ENCODE measurements at places on chromosomes 2 and 18.

- no peak for DNase-seq
Measured at GRCh38 chr18:29226213-29226612, 1049.3 kb upstream of the CDH2 start.

DNA sequence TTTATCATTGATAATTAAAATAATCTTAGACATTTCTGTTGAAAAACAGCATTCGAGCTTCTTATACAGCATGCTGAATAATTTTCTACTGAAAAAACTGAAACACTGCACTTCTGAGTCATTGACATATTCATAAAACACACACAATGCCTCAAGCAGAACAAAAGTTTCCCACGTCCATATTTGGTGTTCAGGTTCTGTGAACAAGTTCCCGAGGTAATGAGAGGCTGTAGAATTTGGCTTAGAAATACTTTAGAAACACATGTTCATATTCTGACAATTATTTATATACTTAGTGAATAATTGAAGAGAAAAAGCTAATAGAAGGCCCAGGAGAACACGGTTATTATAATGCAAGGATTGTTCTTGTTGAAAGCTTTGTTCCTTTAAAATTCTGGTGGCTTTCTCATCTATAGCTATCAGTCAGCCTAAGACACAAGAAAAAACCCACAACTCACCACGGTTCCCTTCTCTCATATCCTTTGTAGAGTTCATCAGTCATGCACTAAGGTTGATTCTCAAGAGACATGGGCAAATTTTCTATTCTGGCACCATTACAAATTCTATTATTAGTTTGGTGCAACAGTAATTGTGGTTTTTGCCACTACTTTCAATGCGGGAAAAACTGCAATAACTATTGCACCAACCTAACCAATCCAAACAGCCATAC is 194.4 kb downstream of the TMX3 start:
- no peak for DNase-seq

DNA sequence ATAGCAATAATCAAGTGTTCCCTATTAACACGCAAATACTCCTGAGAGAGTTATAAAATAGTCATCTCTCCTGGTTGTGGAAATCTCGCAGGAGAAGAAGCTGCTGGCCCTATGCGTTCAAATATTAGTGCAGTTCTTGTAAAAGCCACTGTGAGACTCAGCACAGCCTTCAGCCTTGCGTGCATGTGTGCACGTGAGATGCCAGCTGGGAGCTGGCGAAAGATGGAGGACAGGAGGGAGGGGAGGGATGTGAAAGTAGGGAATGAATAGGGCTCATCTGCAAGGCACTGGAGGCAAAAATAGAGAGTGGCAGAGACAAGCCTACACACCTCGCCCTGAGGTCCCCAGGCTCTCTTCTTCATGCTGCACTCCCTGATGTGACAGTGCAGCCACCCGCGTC is 126.5 kb downstream of the INO80D start:
- no peak for DNase-seq

GRCh38 chr18:34772887-34773286 is 62.8 kb downstream of the DTNA start:
- DNase-seq: no peak

GRCh38 chr2:103594823-103595222 is 833.0 kb downstream of the TMEM182 start:
- DNase-seq: no peak

- DNase-seq: no peak
Measured at GRCh38 chr2:85516653-85517389, 22.1 kb upstream of the MAT2A start.

- DNase-seq: no peak
Measured at GRCh38 chr2:179307616-179308371, 43.2 kb upstream of the SESTD1 start.

GRCh38 chr2:111057045-111057444 is 63.7 kb upstream of the BCL2L11 start:
- no peak for DNase-seq

DNA sequence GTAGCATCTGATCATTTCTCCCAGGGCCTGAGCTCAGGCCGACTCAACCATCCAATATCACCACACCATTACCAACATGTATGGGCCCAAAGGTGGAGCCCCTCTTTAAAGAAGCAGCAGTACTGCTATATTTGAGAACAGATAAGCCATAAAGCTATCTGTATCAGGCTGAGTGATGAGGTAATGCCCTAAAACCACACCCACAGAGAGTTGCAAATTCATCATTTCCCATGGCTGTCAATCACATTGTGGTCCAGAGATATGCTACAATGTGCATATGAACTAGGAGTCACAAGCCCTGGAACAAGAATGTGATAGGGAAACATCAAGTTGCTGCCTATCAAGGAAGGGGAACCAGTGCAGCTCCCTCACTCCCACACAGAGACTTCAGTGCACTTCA is 52.6 kb upstream of the GALNT13 start:
- no peak for DNase-seq

GRCh38 chr2:140791802-140792201 is 1339.0 kb downstream of the LRP1B start:
- no peak for DNase-seq

GRCh38 chr2:199847181-199847864 is 3.7 kb downstream of the FTCDNL1 start:
- DNase-seq: no peak

DNA sequence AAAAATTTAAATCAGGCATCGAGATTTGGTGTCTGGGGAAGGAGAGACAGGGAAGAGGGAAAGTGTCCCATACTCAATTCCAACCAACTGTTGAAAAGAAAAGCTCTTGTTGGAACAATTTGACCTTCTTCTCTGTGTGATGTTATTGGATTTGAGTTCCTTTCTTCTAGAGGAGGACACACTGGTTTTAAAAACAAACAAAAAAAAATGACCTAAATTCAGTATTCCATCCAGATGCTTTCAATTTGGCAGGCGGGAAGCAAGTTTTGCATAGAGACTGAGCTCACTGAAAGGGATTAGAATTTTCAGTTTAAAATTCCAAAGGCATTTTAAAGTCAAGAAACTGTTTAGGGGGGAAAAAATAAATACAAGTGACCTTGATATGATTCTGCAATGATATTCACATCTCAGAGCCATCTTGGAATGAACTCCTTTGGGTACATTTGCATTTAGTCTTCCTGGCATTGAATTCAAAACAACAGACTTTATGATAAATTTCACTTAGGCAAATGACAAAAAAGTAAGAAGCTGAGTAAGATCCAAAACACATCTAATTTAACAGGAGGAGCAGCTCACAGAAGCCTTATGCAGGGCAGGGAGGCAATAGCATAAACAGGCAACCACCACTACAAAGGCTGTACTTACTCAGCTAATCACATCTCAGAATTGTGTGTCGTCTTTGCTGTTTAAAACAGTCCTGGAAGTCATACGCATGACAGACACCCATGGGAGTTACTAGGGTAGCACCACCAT is 126.8 kb downstream of the CDH20 start:
- DNase-seq: no peak

GRCh38 chr2:64062840-64063239 is 43.6 kb upstream of the VPS54 start:
- DNase-seq: no peak

GRCh38 chr2:113064281-113064680 is 3.5 kb upstream of the IL1F10 start:
- DNase-seq: no peak

DNA sequence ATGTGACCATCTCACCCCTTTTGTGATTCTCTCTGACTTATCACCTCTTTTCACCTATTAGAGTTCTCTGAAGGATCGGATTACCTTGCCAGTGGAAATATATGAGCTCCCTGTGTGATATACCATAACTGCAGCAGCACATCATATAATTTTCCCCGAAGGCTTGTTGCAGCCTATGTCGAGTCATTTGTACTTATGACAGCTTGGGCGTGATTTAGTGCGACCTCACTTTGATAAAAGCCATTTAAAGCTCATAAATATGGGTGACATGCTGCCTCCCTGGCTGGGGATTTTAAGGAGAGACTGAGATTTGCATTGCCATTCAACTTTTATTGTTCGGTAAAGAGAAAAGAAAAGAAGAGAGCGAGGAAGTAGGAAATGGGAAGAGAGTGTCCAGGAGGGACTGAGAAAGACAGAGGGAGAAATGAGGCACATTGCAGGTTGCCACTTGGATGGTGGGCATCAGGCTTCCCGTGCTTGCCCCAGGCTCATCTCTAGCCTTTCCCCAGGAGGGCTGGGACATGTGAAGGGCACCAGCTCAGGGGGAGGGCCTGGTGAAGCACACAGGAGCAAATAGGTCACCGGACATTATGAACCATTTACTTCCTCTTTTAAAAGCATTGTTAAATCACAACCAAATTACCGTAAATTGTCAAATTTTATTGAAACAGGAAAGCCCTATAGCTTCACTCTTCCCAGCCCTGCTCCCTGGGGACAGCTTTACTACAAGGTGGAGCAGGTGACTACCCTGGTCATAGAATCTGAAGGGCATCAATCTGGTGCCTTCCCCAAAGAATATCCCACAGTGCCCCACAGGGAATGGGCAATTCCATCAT is 161.3 kb downstream of the SETBP1 start:
- DNase-seq: no peak

GRCh38 chr2:238320648-238321281 is 447 bp downstream of the TRAF3IP1 start:
- DNase-seq: no peak

- no peak for DNase-seq
Measured at GRCh38 chr2:11342551-11343367, 1.7 kb downstream of the ROCK2 start.

DNA sequence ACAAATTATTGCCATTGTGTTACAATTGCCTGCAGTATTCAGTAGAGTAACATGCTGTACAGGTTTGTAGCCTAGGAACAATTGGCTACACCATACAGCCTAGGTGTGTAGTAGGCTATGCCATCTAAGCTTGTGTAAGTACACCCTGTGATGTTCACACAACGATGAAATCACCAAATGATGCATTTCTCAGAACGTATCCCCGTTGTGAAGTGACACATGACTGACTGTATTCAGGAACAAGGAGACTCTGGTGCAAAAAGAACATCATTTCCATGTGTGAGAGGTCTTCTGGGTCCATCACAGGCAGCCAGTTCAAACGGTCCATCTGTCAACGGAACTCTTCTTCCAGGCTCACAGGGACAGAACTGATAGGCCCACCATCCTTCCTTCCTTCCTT is 263.7 kb downstream of the ANAPC1 start:
- no peak for DNase-seq

DNA sequence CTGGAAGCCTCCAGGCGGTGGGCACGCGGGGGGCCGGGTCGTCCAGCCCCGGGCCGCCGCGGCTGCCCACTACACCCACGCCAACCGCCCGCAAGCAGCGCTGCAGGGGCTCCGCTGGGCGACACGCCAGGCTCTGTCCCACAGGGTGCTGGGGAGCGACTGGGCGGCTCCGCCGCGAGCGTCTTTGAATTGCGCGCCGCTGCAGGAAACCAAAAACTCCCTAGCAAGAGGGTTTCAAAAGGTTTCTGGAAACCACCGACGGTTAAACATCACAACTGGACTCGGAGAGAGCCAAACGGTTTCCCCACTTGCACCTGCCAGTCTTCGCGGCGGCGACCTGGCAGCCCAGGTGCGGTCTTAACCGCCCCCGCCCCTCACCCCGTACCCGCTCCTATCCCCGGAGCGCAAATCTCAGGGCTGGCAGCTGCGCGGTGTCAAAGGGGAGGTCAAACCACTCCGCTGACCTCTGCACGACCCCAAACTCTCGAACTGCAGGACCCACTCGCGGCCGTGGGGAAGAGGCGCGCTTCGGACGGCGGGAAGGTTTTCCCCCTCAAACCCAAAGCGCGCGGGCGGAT is 1.0 kb downstream of the CXCR4 start:
- DNase-seq: peak; percentile 18

DNA sequence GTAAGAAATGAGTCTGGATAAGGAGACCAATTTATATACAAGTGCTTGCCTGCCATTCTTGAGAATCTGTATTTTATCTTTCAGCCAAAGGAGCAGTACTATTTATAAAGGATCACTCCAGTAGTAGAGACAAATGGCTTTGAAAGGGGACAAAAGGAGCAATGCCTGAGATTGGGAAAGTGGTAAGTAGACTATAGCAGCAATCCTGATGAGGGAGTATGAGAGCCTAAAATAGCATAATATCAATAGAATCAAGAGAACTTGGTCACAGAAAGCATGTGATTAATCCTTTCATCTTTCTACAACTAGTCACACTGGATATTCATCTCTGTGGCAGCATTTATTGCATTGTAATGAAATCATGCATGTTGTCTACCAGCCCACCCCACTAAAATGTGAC is 20.2 kb downstream of the NRXN1 start:
- no peak for DNase-seq

- no peak for DNase-seq
Measured at GRCh38 chr2:76684756-76685155, 837.4 kb downstream of the LRRTM4 start.

DNA sequence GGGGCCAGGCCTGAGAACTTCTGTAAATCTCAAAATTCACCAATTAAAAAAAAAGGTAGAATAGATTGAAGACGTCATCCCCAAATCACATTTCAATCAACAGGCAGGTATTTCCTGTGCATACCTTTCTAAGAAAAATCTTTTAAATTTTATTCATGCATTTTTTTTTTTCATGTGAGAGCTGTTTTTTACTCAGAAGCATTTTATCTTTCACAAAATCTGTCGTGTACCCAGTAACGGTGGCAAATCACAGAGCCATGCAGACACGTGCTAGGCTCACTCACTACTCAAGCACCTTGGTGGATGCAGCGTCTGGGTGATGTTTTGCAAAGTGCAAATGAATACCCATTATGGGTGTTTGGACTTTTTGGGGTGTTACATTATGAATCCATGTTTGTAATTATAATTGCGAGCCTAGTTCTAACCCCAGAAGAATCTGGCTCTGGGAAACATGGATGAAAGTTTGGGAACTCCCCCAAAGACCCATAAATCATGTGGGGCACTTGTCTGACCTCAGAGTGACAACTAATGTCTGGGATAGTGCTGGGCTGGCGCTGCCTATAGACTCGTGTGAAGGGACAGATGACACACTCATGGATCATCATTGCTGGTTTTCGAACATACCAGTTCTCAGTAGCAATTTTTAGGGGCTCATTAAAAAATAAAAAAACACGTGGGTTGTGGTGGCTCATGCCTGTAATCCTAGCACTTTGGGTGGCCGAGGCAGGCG is 335.2 kb downstream of the LPIN1 start:
- no peak for DNase-seq

DNA sequence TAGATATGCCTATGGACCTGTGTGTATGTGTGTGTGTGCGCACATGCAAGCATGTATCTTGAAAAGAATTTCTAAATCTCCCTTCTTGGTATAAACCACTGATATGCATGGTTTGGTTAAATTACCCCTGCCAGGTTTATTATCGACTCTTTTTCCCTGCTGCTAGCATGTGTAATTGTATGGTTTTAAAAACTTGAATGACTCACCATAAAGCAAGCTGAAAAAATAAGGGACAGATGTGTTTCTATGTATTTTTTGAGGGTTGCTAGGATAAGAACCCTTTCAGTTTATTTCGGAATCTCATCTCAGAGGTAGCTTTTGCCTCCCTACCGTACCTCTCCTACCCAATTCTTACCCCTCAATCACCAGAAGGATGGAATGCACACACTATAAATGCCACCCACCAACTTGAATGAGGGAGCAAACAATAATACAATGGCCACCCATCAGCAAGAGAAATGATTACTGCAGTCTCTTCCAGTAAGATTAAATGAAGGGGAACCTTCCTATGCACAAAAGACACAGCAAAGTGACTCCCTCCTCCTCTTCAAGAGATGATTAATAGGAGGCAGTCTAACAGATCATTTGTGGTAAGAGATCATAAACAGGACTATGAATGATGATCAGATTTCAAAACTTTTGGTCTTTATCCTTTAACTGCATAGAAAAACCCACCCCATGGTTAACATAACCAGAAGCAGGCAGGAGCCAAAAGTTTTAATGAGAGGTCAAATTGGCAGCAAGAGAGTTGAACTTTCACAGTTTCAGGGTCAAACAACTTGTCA is 357.2 kb downstream of the SATB2 start:
- no peak for DNase-seq

- DNase-seq: no peak
Measured at GRCh38 chr2:240411261-240412160, 24.0 kb upstream of the GPC1 start.

Data from neural crest cell (in vitro differentiated cells).